Left colon (tissue), 2 donors: ENCODE measurements at places on chromosomes 6 and 20. TPM values are rescaled to one million over a fixed set of nuclear protein-coding genes. Genes with fewer than 3 reads are reported as not detected.
A peak's percentile ranks its signal among the peaks of the same experiment; 100 is the strongest.

DNA sequence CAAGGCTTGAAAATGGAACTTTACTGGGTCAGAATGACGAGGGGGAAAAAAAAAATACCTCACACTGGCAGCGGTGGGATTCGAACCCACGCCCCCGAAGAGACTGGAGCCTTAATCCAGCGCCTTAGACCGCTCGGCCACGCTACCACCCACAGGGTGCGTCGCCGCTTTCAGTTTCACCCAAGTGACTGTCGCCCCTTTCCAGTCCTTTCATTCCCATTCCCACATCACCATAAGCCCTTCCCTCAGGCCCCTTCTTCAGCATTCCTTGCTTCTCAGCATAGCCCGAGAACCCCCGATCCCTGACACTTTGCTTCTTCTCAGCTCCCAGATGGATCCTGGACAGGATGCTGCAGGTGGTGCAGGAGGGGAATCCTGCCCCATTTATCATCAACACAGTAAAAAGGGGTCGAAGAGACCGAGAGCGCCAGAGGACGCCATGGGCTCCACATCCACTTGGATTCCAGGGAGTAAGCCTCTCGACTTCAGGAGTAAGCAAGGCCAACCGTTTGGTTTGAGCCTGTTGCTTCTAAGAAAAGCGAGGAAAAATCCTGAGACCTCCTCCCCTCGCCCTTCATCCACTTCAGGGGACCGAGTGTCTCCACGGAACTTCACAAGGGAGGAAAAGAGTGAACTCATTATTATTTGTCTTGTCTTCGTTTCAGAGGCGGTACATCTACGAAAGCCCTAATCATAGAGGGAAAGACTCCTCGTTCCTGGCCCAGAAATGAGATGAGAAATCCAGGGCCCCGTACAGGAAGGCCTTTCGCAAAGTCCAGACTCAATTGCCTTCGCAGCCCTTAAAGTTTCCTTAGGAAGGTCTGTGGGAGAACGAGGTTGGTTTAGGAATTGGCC is 20.0 kb upstream of the TRIM27 start:
- DNase-seq, result peak; percentile 71

- DNase-seq, result no peak
Measured at GRCh38 chr6:82057846-82058554, 189.5 kb downstream of the IBTK start.

DNA sequence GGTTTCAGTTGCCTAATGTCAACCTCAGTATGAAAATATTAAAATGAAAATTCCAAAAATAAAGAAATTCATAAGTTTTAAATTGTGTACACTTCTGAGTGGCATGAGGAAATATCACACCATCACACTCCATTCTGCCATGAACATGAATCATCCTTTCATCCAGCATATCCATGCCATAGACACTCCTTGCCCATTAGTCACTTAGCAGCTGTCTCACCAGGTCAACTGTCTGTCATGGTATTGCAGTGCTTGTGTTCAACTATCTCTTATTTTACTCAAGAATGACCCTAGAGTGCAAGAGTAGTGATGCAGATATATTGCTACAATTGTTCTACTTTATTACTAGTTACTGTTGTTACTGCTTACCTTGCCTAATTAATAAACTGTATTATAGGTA is 712.4 kb downstream of the EPHA7 start:
- no peak for DNase-seq

GRCh38 chr6:22049002-22049401 is 247.8 kb downstream of the PRL start:
- DNase-seq, result no peak

Gene SNX3
- 108 TPM for total RNA-seq

GRCh38 chr6:162602759-162603158 is 124.8 kb downstream of the PRKN start:
- DNase-seq, result no peak

GRCh38 chr6:33428224-33428965 is 8.5 kb downstream of the SYNGAP1 start:
- no peak for DNase-seq

Gene FOXF2
- total RNA-seq, result 3.0 TPM

Gene TCF21
- total RNA-seq, result 2.3 TPM

DNA sequence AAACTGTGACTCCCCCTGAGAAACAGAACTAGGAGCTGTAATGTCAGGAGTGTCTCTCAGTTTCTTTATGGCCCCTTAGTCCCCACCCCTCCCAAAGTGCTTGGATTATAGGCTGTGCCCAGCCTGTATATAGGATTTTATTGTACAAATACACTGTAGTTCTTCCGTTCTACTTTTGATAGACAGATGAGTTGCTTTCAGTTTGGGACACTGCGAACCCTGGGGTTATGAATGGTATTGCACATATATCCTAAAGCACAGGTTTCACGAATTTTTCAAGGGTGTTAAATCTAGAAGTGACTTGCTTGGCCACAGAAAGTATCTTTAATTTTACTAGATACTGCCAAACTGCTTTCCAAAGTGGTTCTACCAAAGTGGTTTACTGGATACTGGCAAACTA is 152.9 kb upstream of the ATXN1 start:
- DNase-seq, result no peak

DNA sequence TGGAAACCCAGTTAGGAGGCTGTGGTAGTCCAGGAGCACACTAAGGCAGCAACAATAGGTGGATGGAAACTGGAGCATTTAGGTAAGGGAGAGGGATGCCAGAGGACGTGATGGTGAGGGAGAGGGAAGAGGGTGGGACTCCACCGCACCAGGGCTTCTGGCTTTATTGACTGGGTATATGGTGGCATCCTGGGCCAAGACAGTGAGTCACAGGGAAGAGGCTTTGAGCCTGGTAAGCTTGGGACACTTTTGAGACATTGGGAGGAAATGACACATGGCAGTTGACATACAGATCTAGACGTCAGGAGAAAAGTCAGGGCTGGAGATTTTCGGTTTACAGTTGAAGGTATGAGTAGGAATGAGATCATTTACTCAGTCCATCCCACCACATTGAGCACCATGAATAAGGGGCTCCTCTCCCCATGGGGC is 14.9 kb downstream of the NT5E start:
- no peak for DNase-seq

GRCh38 chr6:125302840-125303511 is 1.2 kb upstream of the HDDC2 start:
- no peak for DNase-seq

- no peak for DNase-seq
Measured at GRCh38 chr6:125013938-125014660, 51.9 kb downstream of the RNF217 start.

DNA sequence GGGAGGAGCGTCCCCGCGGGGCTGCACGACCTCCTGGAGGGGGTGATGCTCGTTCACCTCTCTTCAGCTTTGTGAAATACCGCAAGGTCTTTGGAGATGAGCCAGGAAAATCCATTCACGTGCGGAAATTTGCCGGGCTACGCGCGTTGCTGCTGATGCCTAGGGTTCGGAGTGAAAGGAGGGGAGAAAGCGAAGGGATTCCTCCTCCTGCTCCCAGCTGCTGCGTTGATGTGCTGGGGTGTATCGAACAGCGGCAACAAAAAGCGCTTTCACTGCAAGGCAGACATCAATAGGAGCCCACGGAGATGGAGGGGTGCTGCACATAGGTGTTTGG is 391 bp upstream of the B3GAT2 start:
- no peak for DNase-seq

DNA sequence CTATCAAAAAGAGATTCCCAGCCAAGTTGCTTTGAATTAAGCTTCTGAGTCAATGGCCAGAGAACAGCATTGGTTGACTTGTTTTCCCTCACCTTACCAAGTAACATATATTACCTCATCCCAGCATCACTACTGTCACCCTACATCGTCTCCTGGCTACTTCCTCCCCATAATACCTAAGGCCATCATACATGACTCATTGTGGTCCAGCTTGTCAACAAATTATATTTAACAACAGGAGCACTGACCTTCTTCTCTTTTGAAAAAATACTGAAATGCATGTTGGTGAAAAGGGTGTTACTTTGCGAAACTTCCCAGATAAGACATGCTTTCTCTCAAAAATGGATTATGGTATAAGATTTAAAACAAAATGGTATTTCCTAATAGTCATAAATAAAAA is 106.9 kb downstream of the TBX18 start:
- DNase-seq, result no peak

Gene OXT
- total RNA-seq, result not detected

DNA sequence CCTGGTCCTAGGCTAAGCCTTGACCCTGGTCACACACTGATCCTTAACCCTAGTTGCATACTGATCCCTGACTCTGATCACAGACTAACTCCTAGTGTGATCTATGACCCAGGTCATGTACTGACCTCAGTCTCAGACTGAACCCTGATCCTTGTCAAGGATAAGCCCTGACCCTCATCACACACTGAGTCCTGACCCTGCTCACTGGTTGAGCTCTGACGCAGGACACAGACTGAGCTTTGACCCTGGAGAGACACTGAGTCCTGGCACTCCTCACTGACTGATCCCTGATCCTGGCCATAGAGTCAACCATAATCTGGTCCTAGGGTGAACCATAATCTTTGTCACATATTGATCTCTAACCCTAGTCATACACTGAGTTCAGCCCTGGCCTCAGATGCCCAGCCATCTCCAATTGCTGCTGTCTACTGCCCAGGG is 37.9 kb downstream of the KCNB1 start:
- DNase-seq, result no peak

Gene ACTL10
- total RNA-seq, result 3.5 TPM
